ENCODE measurements at places on chromosomes 1 and 21.
A peak's percentile ranks its signal among the peaks of the same experiment; 100 is the strongest.

DNA sequence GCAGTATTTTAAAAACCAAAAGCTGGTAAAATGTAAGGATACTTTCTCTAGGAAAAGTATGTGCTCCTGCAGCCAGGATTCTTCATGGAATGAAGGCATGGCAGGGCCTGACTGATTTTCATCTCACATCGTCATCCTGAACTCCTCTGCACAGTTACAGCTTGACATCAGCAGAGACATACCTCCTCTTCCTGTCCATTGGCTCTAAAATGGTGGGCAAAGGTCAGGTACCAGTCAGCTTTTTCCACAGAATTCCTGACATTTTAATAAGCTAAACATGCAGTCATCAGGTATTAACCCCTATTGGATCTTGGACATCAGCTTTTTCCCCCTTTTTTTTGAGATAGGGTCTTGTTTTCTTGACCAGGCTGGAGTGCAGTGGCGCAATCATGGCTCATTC is 5.8 kb downstream of the PCNT start:
- no peak for DNase-seq

- no peak for DNase-seq
These were observed 135.7 kb upstream of the ZNF648 start for GRCh38 chr1:182196897-182197870.

DNA sequence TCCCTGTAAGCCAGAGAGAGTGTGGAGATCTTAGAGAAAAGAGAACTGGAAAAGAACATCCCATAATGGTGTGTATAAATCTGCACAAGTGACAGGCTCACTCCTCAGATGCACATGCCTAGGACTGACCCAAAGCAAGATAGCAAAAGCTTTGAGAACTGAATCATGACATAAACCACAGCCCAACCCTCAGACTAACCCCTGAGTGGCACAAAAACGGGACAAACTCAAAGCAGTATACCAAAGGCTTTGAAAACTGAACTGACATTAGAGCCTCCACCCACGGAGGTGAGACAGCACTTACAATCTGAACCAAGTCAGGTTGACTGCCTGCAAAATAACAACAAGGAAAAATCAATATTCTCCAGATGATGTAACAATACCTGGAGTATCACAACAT is 70.8 kb downstream of the TIAM1 start:
- DNase-seq, result no peak

DNA sequence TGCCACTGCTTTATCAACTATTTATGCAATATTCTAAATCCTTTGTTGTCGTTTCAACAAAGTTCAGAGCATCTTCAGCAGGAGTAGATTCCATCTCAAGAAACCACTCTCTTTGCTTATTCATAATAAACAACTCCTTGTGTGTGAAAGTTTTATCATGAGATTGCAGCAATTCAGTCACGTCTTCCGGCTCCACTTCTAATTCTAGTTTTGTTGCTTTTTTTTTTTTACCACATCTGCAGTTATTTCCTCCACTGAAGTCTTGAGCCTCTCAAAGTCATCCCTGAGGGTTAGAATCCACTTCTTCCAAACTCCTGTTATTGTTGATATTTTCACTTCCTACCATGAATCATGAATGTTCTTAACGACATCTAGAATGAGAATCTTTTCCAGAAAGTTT is 14.8 kb upstream of the ETS2 start:
- DNase-seq, result no peak

DNA sequence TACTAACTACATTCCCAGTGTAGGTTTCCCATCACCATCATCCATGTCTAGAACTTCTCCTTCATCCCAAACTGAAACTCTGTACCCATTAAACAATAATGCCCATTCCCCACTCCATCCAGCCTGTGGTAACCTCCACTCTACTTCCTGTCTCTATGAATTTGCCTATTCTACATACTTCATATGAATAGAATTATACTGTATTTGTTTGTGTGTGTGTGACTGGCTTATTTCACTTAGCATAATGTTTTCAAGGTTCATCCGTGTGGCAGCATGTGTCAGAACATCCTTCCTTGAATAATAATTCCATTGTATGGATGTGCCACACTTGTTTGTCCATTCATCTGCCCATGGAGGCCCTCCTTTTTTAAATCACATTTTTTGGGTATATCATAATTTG is 35.7 kb downstream of the ATP2B4 start:
- no peak for DNase-seq

DNA sequence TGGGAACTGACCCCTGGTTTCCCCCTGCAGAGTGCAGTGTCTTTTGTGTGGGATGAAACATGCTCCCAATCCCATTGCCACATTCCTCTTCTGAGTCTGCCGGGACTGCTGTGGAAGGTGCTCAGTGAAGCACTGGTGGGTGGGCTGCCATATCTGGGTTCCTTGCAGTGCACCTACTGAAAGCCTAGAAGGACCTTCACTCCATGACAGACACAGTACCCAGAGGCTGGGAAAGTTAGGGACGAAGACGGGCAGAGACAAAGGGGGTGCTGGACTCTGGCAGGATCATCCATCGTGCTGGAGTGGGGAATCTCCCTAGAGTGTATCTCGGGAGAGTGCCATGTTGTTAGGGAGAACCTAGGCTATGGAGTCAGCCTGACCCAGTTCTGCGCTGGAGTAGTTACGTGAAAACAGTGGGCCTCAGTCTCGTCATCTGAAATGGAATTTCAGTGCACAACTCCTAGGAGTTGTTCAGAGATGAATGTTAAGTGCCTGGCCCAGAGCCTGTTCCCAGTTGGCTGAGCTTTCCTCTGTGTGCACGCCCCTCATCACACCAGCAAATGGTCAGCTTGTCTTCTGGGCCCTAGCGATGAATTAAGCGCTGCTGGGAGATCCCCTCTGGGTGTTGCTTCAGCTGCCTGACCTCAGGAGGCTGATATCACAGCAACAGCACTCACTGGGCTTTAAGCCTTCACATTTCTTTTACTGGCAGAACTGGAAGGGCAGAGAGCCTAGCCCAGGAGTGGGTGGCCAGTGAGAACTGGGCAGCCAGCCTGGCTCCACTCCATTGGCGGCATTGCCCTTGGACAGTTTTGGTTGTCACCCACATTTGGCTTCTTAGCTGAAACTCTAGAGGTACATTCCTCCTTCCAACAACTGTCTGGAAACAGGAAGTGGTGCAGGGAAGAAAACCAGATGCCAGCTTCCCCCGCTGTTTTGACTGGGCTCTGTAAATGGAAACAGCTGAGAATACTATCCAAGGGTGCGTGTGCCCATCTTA is 479.8 kb upstream of the VAMP3 start:
- DNase-seq, result peak; percentile 47

DNA sequence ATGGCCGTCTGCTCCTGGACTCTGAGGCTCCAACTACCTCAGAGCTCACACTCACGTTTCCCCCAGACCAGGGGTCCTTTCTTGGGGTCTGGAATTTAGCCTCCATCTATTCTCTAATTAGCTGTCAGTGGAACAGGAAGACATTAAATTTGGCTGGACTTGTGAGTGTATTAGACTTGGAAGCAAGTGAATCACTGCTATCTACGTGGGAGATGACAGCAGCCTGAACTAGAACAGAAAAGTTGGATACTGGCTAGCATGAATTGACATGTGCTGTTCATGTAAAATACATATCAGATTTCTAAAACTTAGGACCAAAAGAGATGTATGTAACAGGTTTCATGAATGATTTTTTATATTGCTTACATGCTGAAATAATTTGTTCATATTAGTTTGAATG is 28.0 kb downstream of the TAF5L start:
- no peak for DNase-seq

- no peak for DNase-seq
These were observed 46.4 kb upstream of the SCCPDH start for GRCh38 chr1:246677842-246678241.

DNA sequence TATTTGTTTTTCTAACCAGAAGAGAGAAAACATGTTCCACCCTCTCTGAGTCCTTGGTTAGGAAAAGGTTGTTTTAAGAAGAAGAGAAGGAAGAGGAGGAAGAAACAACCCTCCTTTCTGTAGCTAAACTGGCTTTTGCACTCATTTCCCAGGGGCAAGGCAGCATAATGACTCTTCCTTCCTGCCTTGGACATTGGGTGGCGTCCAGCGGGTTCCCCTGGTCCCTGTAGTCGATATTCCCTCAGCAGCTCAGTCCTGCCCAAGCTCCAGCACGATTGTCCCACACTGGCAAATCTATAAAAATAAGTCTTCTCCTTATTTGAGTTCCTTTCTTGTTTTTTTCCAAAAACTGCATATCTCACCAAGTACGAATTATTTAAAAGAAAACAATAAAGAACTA is 81.2 kb downstream of the TEX35 start:
- DNase-seq, result no peak

DNA sequence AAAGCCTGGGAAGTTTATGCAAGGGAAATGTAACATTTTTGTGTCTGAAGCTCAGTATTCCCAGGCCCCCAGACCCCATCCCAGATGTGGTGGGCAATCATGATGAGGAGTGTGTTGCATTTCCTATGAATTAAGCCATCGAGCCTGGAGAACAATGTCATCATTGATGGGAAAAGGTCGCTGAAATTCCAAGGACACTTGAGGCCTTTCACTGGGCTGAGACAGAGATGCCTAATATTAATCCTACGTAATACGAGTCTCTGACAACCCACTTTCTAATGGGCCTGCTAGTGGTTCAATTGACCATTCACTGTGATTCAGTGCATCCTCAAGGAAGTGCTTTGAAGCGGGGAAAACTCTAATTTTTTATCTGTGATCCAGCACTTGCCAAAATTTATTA is 291.6 kb downstream of the PLPP3 start:
- DNase-seq, result no peak

- DNase-seq, result no peak
These were observed 162.0 kb upstream of the C1orf174 start for GRCh38 chr1:4062041-4062440.

- no peak for DNase-seq
These were observed 5.3 kb downstream of the GPR3 start for GRCh38 chr1:27397749-27398148.

GRCh38 chr1:107647012-107647411 is 318.0 kb downstream of the VAV3 start:
- no peak for DNase-seq

GRCh38 chr1:61284936-61285335 is 202.6 kb downstream of the NFIA start:
- no peak for DNase-seq

DNA sequence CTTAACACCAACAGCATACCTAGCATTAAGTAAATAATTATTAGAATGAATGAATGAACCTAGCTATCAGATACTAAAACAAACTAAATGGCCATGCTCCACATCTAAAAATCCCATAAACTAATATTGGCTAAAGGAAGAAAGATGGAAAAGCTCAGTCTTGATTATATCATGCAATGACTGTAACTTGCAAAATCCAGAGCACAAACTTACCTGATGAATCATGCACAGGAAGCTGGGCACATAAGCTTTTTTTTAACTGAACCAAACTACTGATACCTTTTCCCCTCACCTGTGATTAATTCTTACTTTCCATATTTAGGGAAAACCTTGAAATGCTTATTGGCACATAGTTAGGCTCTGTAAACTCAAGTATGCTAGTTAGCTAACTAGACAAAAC is 70.2 kb downstream of the KIF14 start:
- DNase-seq, result no peak

- DNase-seq, result no peak
These were observed 5.7 kb downstream of the AGMAT start for GRCh38 chr1:15578921-15579682.

DNA sequence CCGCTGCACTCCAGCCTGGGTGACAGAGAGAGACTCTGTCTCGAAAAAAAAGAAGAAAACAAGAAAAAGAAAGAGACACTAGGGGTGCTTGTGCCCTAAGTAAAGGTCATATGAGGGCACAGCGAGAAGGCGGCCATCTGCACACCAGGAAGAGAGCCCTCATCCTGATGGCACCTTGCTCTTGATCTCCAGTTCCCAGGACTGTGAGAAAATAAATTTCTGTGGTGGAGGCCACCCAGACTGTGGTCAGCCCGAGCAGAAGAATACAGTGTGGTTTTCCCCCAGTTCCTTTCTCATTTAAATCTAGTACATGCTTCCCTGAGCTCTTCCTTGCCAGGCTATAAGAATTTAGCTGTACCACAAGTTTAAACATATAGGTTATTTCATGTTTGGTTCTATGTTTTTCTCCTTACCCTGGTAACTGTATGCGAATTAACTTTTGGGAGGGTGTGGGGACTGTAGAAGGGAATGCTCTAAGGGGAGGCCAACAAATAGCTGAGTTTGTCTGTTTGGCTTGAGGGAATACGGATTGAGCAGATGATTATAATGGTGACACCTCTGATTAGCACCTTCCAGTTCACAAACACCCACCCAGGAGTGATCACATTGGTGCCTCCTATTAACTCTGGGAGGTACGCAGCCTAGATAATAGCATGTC is 119.6 kb upstream of the ERRFI1 start:
- no peak for DNase-seq

- no peak for DNase-seq
These were observed 640 bp downstream of the JTB start for GRCh38 chr1:153976819-153977249.

- no peak for DNase-seq
These were observed 11.7 kb downstream of the PPIH start for GRCh38 chr1:42669936-42670335.

GRCh38 chr1:151858030-151858746 is 4.7 kb upstream of the THEM5 start:
- no peak for DNase-seq

- DNase-seq, result peak; percentile 23
These were observed at the start of gene GBP2 for GRCh38 chr1:89125913-89126580. GBP2 (minus strand) TSS chr1:89126114; CDS start chr1:89121966, 4,148 bp downstream.

- peak; percentile 25 for DNase-seq
These were observed 16.0 kb downstream of the OR2T11 start for GRCh38 chr1:248618878-248619277.

DNA sequence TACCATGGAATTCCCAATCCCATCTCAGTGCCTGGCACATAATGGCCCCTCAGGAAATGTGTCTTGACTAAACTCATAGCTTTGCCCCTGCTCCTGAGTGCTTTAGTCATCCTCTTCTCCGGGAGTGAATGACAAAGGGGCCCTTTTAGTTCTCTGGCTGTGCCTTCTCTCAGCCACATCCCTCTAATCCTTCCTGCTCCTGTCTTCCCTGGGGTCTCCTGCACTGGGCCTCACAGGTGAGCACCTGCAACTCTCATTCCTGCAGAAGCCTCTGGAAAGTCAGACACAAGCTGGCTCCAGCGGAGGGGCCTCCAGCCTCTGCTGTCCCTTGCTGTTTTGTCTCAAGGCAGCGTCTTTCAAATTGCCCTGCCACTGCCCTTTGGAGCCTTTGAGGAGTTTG is 14.0 kb upstream of the ETV3L start:
- no peak for DNase-seq

DNA sequence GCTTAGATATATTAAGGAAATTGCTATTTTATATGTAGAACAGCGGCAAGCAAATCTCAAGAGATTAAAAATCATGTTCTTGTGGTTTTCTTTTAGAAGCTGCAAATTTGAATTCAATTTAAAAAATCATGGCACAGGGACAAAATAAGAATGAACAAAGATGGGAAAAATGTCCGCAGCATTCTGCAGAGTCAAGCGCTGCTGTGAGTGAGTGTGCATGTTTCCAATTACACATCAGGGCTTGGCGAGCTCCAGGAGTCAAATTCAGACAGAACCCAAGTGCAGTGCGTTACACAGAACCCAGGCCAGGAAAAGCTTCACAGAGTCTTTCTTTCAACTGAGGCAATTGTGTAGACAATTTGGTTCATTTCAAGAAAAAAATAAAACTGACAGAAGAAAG is 33.3 kb upstream of the ERG start:
- DNase-seq, result no peak

GRCh38 chr1:44609412-44609767 is 64.9 kb downstream of the TMEM53 start:
- DNase-seq, result no peak

- peak; percentile 13 for DNase-seq
These were observed 15.0 kb downstream of the DISP1 start for GRCh38 chr1:222829868-222830267.

- no peak for DNase-seq
These were observed 13.4 kb upstream of the KIAA1614 start for GRCh38 chr1:180899262-180899661.

- DNase-seq, result no peak
These were observed 48.4 kb downstream of the SLC37A1 start for GRCh38 chr21:42561762-42562650.

Measured in hippocampal formation (tissue), 2 donors.